ENCODE measurements at places on chromosomes 7 and 10.

GRCh38 chr10:71998840-71999194 is 34.6 kb downstream of the CHST3 start:
- DNase-seq: peak; percentile 60

DNA sequence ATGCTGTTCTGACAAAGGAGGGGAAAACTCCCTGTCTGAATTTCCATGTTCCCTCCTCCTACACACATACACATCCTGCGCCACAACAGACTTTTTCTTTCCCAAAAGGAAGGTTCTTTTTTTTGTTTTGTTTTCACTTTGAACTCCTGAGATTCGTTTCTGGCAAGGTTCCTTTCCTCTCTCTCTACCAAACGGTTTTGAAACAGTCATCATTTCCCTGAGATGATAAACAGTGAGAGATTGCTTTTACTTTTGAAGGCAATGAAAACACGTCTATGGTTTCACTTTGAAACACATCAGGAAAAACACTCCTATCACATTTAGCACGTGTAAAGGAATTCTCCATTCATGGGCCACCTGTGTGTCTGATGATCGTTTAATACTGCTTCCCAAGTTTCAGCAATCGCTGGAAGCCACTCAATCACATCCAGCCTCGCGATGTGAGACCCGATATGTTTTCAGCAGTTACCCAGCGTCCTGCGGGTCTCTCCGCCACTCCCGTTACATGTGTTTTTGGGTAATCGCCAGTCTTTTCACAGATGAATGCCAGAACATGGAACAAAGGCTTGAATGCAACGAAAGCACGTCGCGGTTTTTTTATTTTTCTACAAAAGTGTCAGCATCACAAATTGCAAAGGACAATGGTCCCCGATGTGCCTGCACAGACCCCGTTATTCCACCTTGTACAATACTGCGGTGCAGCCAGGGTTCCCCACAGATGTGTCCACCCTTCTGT is 62.8 kb upstream of the CUX1 start:
- DNase-seq: peak; percentile 63

- no peak for DNase-seq
These were observed 626 bp downstream of the ZNF804B start for GRCh38 chr7:88760136-88760515.

GRCh38 chr7:93228302-93228701 is 2.0 kb upstream of the HEPACAM2 start:
- DNase-seq: peak; percentile 80

GRCh38 chr10:93580828-93581227 is 14.4 kb downstream of the FFAR4 start:
- no peak for DNase-seq

DNA sequence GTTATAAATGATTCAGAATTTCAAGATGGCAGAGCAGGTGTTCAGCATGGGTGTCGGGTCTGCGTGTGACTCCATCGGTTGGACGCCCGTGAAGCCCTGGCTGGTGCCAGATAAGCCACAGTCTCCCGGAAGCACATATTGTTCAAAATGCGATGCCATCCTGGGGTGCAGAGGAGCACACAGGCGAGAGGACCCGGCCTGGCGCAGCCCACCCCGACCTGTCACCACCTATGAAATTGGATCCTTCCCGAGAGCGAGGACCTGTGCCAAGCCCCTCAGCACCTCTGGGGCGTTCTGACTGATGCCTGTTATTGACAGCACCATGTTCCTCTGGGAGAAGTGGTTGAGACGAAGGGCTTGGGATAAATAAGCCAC is 110.1 kb downstream of the ACTR3B start:
- no peak for DNase-seq

DNA sequence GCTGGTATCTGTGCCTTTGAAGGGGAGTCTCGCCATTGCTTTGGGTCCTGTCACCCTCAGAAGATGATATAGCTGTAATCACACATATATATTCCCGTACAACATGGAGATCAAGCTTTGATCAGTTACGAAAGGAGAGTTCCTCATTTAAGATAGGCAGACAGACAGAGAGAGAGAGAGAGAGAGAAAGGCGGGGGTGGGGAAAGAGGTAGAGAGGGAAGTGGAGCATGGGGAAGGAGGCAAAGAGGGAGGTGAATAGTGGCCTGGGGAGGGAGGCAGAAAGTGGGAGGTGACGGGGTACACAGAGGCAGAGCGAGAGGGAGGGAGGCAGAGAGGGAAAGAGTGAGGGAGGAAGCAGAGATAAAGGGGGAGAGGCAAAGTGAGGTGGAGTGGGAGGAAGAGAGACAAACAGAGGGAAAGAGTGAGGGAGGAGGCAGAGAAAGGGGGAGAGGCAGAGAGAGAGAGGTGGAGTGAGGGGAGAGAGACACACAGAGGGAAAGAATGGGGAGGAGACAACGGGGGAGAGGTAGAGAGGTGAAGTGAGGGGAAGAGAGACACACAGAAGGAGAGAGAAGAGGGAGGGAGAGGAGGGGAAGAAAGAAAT is 44.6 kb upstream of the C1QL3 start:
- DNase-seq: no peak

- no peak for DNase-seq
These were observed 50.5 kb downstream of the EGFR start for GRCh38 chr7:55069271-55069792.

DNA sequence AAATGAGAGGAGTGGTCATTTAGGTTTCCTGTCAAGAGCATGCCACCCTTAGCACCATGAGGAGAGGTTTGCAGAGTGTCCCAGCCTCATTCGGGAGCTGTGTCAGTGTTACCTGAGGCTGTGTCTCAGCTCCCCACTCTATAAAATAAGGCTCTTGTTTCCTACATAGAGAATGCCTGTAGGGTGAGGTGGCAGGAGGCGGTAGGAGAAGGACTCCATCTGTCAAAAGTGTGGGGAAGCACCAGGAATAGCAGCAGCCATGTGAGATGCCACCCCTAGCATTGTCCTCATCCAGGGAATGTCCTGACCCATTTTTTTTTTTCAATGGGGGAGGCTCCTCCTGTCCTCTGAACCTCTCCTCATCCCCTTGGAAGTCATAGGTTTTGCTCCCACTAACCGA is 451.2 kb downstream of the PLXNA4 start:
- no peak for DNase-seq

- DNase-seq: no peak
These were observed 185.9 kb upstream of the ASAH2 start for GRCh38 chr10:50437248-50437647.

DNA sequence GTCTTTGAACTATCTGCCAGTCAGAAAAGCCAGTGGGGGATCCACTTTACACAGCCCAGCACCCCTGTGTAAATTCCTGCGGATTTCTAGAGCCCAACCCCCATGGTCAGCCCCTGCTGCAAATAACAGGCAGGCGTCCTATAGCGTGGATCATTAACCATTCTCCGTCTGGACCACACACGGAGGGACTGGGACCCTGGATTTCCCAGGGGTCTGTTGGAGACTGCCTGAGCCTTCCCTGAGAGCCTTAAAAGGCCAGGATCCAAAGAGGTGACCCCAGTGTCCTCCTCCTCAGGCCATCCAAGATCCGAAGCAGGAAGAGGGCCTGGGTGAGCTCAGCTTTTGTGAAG is 11.2 kb upstream of the GRID1 start:
- no peak for DNase-seq

DNA sequence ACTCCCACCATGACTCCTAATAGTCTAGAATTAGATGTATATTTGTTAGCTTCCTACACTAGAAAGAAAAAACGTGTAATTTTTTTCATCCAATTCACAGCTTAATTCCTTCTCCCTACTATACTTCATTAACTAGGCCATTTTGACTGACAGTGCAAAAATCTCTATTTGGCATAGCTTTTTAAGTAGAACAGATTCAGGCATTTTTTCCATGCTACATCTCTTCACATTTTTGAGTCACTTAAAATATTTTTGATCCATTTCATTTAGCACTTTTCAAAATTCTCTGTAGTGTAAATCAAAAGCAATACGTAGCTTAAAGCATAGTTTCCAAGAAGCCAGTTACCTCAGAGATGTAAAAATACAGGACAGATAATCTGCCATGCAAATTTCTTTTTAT is 391.1 kb upstream of the NPVF start:
- DNase-seq: no peak

- DNase-seq: no peak
These were observed 10.5 kb downstream of the PPP3CB start for GRCh38 chr10:73485320-73485719.

DNA sequence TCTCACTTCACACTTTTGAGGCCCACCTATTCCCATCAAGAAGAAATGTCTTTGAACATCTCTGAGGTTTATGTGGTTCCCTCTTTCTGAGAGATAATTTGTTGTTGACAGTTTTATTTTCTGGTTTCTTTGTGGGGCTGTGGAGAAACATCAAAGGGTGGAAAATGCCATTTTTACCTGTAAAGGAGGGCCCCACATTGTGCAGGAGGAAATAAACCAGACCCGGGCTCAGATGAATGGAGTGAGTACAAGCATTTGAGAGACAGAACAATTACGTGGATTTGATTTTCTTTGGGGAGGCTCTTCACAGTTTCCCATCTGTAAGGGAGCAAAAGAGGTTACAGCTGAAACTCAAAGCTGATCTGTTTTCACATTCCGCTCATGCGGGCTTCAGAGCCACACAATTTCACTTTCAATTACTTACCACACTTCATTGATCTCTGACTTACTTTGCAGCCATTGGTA is 29.8 kb downstream of the ITPRIP start:
- no peak for DNase-seq

DNA sequence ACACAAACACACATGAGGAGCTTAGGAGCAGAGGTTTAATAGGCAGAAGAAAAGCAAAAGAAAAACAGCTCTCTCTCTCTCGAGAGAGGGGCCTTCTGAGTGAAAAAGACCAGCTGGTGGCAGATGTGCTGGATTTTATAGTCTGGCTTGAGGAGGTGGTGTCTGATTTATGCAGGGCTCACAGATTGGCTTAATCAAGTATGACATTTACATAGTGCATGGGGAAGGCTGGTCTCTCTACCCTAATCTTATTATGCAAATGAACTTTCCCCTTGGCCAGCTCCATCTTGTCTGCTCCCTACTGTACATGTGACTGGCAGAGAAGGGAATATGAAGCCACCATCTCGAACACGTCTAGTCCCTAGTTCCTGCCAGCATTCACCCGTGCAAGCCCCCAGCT is 219.5 kb upstream of the ZNF804B start:
- no peak for DNase-seq

DNA sequence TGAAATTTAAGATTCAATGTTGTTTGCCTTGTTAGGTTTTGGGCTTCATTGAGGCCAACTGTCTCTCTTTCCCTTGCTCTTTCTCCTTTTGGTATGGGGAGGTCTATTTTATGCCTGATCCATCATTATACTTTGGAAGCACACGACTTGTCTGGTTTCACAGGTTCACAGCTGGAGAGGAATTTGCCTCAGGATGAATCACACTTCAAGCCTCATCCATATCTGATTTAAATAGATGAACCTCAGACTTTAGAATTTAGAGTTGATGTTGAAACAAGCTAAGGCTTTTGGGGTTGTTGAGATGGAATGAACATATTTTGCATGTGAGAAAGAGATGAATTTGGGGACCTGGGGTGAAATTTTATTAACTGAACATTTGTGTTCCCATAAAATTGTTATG is 150.5 kb upstream of the IGFBP3 start:
- DNase-seq: no peak

- DNase-seq: peak; percentile 44
These were observed 101.6 kb downstream of the CCSER2 start for GRCh38 chr10:84429926-84430520.

- DNase-seq: no peak
These were observed 26.7 kb downstream of the XRCC2 start for GRCh38 chr7:152649220-152649619.

DNA sequence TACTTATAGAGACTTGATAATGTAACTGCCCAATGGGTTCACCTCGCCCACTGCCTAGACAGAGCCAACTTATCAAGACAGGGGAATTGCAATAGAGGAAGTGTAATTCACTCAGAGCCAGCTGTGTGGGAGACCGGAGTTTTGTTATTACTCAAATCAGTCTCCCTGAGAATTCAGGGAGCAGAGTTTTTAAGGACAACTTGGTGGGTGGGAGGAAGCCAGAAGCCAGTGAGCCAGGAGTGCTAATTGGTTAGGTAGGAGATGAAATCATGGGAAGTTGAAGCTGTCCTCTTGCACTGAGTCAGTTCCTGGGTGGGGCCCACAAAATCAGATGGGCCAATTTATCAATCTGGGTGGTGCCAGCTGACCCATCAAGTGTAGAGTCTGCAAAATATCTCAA is 20.1 kb upstream of the C7orf33 start:
- no peak for DNase-seq

DNA sequence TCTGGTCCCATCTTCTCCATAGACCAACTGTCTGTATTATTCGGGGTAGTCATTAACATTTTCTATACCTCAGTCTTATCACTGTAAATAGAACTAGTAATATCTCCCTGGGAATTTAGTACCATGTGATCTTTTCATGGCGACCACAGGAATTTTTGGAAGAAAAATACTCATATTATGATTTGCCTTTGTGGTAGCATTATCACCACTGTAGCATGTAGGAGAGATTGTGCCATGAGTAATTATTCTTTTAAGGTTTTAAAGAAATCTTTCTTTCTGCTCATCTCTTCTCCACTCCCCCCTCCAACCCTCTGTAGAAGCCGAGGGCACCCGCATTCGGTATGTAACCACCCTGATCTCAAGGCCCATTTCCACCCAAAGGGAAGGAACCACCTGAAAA is 25.0 kb downstream of the ZNF365 start:
- no peak for DNase-seq

GRCh38 chr7:38481401-38481800 is 149.8 kb downstream of the AMPH start:
- no peak for DNase-seq

DNA sequence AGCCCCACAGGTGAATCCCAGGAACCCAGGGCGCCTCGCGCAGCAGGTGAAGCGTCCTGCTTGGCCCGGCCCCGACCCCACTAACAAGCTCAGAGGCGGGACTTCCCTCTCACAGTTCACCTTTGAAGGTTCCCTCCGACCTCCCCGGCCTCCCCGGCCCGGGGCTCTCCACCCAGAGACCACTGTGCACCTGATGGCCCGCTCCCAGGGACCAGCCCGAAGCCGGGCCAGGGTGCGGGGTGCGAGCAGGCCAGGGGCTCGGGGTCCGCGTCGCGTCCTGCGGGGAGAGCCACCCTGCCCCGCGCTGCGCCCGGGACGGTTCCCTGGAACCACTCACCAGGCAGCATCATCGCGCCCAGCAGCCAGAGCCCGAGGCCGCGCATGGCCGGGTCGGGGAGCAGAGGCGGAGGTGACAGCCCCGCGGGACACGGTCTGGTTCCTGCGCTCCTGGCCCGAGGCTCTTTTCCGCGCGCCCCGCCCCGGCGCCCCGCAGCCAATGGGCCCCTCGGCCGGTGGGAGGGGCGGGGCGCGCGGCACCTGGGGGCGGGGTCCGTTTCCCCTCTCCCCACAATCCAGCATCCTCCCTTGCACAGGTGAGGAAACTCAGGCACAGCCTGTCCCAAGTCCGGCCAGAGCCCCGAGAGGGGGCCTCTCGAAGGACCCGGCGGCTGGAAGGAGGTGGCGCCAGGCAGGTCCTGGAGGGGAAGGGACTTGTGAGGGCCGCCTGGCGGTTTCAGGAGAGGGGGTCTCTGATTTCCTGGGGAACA is at the start of gene ADAM8:
TSS of gene ADAM8 (minus strand) at position 434 of the 767 bp plus-strand sequence. CDS start at position 383, 51 bp downstream.
- no peak for DNase-seq

DNA sequence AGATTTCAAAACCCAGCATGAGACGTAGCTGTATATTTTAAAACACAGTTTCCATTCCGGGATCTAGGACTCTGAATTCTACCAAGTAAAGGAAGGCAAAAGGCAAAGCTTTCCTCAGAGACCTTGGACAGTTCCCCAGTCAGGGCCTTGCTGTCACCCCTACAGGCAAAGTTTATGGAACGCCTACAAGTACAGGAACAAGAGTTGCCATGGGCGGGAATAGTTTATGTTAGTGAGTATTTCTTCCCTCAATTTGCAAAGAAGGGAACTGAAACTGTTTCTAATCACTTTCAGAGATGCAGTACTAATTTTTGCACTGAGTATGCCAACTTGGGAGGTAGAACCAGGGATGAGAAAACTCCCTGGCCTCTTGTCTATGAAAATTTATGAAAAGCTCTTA is 68.2 kb upstream of the LRGUK start:
- no peak for DNase-seq

Data from H4 (cell line).